NCI-H1092 (cell line): ENCODE measurements at places on chromosomes 7 and 10.
A peak's percentile ranks its signal among the peaks of the same experiment; 100 is the strongest.

DNA sequence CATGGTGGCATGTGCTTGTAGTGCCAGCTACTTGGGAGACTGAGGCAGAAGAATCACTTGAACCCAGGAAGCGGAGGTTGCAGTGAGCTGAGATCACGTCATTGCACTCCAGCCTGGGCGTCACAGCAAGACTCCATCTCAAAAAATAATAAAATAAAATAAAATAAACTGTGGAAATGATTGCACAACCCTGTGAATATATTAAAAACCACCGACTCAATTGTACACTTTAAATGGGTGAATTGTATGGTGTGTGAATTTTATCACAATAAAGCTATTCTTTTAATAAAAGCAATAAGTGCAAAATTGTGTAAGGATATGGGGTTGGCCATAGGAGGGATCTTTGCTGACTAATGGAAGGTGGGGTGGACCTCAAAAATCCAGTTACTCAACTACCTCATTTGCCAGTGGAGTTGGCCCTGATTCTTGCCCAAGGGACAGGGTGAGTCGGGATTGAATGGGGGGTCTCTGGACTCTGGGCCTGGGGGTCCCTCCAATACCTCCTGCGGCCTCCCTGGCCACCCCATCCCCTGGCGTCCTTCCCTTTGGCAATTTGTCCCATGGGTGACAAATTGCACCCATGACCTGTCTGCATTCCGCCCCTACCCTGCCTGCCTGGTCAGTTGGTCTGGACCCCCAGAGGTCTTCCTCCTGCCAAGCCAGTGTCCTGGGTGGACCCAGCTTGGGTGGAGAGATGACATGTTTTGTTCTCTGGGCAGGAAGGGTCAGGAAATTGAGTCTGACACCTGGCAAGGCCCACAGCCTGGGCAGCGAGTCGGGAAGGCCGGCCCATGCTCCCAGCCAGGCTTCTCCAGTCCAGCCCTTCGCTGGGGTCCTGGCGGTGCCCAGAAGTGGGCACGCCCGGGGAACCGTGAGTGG is 61.7 kb upstream of the ELN start:
- no peak for DNase-seq

DNA sequence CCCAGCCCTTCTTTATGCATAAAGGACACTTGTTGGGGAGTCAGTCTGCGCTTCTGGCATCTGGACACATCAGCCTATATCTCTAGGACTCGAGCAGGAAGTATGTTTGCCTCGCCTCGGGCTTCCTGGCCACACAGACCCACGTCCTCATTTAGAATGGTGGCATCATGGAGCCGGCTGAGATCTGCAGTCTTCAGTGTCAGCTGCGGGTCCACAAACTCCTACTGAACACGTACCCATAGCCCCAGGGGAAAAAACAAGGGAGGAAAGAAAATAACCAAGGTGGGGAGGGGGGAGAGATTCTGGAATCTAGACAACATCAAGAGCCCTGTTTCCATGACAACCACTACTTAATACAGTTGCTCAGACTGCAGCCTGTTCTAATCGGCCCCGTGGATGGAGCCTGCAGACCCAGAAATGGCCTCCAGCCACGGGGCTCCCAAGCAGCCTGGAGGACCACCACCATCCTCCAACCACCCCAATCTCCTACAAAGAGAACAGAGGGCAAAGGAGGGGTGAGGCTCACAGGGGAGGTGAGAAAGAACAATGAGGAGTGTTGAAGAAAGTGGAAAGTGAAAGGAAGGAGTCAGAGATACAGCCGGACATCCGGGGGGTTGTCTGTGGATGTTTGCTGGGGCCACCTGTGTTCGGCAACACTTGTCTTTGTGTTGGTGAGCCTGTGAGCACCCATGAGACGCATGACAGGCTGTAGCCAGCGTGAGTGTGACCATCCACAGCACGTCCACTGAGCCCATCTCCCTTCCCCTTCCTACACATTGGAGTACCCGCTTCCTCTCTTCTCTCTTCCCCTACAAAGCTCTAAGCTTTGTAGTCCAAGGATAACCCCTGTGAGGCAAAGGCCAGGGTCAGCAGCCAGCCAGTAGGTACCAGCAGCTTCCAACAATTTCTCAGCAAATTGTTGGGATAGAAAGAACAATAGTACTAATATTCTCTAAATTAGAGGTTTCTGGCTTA is 141.0 kb downstream of the PLXNA4 start:
- peak; percentile 32 for DNase-seq

- peak; percentile 8 for DNase-seq
Measured at GRCh38 chr7:92246360-92247101, 757 bp downstream of the ANKIB1 start.

DNA sequence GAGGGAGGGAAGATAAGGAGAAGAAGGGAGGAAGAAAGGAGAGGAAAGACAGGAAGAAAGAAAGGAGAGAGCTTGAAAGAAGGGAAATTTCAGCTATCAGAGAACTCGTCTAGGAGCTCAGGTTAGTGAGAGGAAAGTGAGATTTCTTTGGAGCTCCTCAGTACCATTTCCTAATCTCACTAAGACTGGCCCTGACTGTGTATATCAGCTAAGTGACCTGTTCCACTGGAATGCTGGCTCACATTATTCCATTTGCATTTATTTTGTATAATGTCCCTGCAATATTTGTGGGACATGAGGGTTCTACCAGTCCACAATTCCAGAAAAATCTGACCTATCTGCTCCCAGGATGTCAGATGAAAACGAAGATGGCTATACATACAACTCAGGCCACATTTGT is 114.7 kb upstream of the CELF2 start:
- DNase-seq = no peak

DNA sequence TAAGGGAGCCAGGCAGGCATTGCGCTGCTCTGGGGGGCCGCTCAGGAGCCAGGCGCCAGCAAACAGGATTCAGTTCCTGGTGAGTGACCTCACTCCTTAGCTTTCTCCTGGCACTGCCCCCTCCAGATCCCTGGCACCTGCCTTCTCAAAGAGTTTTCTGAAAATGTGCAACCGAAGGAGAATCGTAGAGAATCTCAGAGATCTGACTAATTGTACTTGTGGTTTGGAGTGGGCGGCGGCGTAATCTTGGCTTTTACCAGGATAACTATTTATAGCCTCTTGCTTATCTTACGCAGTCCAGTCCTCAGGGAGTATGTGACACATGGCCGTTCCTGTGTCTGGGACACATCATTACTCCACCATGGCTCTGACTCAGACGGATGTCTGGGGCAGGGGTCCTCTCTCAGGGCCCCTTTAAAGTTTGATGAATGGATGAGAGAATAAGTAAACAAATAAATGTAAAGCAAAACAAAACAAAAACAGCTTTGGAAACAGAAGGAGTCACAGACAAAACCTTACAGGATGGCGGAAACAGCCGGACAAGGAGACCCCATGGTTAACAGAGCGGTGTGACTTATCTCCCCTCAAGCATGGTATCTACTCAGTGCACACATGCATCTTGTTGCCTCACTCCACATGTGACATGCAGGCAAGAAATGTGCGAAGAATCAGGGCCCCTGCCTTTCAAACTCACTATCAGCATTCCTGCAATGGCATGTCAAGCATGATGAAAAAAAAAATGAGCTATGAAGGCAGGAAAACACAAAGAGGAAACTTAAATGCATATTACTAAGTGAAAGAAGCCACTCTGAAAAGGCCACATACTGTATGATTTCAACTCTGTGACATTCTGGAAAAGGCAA is 99.7 kb downstream of the TNS3 start:
- DNase-seq = no peak

DNA sequence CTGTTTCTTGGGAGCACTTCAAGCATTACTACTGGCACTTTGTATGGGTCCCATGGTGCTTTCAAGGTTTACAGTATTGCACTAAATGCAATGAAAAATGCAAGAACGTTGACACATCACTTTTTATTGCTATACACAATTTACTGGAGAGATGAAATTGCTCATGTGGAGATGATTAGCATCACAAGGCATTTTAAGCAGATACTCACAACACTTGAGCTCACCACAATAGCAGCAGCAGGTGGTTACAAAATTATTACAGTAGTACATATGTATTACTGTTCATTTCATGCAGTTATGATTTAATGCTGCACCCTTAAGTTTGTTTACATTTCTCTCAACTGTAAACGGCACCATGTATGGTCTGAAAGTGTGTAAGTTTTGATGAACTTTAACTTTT is 537.7 kb downstream of the GRM8 start:
- peak; percentile 43 for DNase-seq

DNA sequence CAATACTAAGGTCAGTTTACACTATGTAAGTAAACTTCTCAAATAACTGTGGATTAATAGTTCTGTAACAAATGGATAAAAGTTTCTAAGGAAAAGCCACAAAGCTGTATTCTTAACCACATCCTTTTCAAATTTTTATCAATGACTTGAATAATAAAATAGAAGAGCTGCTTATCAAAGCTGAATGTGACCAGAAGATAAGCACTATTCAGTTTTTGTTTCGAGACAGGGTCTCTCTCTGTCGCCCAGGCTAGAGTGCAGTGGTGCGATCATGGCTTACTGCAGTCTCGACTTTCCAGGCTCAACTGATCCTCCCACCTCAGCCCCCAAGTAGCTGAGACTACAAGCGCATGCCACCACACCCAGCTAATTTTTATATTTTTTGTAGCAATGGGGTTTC is 17.0 kb downstream of the UPF2 start:
- DNase-seq = no peak

DNA sequence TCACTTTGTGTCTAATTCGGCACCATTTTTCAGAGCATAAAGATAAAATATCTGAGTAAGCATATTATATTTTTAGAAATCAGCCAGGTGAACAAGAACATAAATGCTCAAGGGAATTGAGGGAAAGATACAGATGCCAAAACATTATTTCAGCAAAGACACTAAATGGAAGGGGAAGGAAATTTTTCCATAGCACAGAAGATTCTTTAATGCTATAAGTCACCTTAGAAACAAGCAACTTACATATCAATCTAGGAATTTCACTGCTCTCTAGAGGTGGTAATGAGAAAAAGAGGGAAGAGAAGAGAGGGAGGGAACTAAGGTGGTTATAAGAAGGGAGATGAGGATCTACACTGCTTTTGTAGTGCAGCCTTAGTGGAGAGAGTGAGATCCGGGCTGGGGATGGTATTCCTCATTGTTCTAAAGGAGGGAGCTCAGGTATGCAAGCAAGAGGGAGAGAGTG is 20.4 kb downstream of the ZNF365 start:
- DNase-seq = no peak

- DNase-seq = no peak
Measured at GRCh38 chr7:74364061-74364460, 74.9 kb downstream of the CLIP2 start.

DNA sequence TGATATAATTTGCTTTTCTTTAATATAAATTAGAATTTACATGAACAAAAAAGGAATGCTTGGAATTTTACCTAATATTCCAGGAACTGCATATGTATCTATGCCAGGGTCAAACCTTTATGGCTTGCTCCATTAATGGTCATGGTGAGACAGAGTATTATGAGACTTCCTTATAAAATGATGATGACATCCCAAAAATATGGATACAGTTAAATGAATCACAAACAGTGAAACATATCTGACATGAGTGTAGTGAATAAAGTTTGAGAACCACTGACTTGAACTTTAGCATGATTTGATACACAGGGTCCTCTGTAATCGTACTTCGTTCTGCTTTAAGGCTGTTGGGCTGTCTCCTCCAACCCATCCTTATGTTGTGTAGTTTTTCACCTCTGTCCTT is 51.8 kb downstream of the MARCHF5 start:
- DNase-seq = no peak

GRCh38 chr10:101014230-101014884 is 14.7 kb downstream of the LZTS2 start:
- DNase-seq = no peak

DNA sequence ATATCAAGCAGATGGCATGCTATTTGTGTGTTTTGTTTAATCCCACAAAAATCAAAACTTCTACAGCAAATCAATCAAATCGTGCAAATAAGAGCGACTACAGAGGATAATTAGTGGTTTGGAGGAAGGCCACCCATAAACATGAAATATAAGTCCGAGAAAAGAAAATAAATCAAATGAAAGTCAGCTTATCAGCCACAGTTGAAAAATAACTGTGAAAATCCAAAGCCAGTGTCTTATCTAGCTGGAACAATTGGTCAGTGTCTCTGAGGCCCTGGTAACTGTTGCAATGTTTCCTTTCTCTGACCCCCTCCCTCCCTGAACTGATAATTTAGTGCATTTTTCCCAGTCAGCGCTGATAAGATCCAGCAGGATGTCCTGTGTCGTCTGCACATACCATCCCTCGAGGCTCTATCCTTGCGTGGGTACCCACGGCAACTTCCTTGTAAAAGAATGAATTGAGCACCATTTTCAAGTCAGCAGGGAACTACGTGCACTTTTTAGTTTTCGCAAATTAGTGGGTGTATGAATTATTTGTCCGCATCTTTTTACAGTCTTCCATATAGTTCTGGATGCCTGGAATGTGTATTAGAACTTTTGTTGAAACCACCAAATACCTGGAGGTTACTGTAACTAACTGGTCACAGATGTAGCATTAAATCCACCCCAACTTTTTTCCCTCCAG is 10.8 kb upstream of the JCAD start:
- no peak for DNase-seq

DNA sequence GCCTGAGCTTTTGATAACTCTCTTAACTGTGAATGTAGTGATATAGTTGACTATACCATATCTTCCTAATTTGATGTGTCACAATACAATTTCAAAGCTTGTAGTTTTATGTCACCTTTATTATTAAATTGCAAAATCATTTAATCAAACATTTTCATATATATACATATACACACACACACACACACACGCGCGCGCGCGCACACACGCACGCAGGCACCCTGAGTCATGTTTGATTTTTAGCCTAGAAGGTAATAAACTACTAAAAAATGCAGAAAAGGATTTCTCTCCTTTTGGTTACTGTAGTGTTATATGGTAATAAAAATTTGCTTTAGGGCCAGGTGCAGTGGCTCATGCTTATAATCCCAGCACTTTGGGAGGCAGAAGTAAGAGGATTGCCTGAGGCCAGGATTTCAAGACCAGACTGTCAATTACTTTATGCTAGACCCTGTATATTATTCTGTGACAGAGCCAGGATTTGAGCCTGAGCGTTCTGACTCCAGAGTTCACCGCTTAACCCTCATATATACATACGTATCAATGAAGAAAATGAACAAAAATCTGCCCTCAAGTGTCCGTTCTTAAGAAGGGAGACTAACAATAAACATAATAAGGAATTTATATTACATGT is 89.6 kb downstream of the PODXL start:
- no peak for DNase-seq

GRCh38 chr10:24209432-24209771 is 464 bp downstream of the KIAA1217 start:
- DNase-seq = no peak

DNA sequence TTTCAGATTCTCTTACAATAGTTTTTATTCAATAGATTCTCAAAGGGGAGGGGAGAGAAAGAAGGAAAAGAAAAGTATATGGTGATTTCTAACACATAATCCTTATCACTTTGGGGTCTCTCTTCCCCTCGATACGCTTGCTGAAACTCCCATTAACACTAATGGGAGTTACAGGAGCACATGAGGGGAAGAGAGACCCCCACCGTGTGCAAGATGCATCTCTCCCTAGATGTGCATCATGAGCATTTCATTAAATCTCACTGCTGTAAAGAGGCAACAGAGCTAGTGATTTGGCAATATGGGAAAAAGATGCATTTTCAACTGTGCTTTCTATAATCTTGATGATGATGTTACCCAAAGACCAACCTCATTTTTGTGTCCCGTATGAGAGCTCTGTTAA is 177.4 kb downstream of the SKAP2 start:
- no peak for DNase-seq

GRCh38 chr10:73168465-73168803 is 515 bp downstream of the FAM149B1 start:
- no peak for DNase-seq
